ENCODE measurements at places on chromosomes 2 and 18. TPM values are rescaled to one million over a fixed set of nuclear protein-coding genes. Genes with fewer than 3 reads are reported as not detected.

Gene STAT4
- polyA plus RNA-seq: 11.5 TPM

Gene PLEKHB2
- polyA plus RNA-seq: 89.5 TPM

Gene RABL2A
- 45.6 TPM for polyA plus RNA-seq

Gene SLC5A7
- polyA plus RNA-seq: 0.83 TPM

Gene RUFY4
- 0.41 TPM for polyA plus RNA-seq

Gene CNTNAP5
- 0.03 TPM for polyA plus RNA-seq

Gene REG3A
- not detected for polyA plus RNA-seq

Gene CHMP3
- polyA plus RNA-seq: 145 TPM

Gene PARD3B
- 33.1 TPM for polyA plus RNA-seq

DNA sequence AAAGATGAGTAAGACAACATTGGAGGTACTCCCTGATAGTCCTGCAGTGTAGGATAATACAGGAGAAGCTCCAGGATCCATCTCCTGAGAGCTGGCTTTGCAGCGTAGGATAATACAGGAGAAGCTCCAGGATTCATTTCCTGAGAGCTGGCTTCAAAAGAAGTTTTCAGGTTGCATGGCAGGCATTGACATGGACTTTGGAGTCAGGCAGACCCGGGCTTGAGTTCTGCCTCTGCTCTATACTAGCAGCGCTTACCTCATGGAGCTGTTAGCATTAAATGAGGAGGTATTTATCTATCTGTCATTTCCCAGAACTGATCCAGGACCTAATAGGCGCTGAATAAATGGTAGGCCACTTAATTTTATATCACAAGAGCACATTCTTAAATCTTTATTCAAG, 97.8 kb downstream of the FMNL2 start:
- no peak for DNase-seq

DNA sequence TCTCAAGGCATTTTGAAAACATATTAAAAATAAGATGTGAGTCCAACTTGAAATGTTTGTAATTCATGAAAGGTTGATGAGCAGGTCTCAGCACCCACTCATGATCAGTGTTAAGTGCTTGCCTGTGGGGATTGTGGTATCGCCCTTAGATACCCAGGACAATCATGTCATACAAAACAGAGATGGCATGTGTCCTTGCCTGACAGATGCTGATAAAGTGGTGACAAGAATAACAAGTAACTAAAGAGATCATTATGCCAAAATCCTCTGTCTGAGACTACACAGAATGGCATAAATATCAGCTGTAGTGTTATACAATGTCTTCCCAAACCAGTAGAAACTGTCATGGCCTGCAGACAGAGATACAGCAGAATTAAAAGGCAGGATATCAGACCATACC, 930.3 kb downstream of the SUCLG1 start:
- DNase-seq: no peak

DNA sequence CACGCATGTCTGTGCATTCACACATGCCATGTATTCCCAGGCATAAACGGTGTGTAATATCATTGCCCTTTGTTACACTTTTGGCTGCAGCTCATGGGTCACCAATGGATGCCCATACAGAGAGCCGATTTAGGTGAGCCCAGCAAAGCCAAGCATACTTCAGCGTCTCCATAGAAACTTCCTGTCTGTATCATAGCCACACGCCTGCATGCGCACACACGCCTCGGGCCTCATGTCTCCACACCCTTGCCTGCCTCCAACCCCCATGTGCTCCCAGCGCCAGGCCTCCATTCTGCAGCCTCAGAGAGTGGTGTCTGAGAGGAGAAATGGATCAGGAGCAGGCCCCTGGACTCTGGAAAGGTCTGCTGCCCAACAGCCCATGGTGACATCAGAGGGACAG, 33.5 kb upstream of the SELENOI start:
- DNase-seq: no peak

- DNase-seq: no peak
Measured at GRCh38 chr2:131105950-131106801, 1.0 kb downstream of the PLEKHB2 start.

- DNase-seq: no peak
Measured at GRCh38 chr2:40123326-40123725, 328.6 kb downstream of the SLC8A1 start.

- DNase-seq: no peak
Measured at GRCh38 chr2:24929230-24929629, 9.2 kb upstream of the ADCY3 start.

GRCh38 chr2:24635181-24635580, 144.1 kb downstream of the NCOA1 start:
- DNase-seq: no peak

DNA sequence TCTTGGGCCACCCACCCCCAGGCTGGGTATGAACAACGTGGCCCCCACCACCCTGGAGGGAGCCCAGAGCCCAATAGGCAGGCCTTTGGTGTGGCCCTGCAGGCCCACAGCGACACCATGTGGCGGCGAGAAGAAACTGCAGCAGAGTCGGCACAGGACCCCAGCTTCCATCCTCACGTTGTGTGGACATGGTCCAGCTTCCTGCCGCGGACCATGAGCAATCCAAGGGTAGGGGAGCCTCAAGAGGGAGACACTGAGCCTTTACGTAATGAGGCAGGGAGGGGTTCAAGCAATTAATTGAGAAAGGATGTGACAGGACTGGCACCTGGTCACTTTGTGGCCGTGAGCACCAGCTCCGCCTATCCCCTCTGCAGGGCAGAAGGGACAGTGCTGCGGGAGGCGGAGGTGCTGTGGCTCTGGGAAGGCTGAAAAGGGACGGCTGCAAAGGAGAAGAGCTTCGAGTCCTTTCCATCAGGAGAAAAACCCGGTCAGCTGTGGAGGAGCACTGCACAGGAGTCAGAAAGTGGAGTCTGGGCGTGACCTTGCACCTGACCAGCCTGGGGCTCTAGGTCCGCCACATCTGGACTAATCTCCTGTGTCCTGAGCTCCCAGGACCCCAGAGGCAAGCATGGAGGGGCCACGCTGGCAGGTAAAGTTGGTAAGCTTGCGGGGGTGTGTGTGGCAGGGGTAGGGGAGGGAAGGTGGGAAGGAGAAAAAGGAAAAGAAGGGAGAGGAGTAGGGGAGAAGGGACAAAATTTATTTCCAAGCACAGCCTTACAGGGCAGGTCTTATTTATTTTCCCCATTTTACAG, 44.9 kb downstream of the TMEM37 start:
- DNase-seq: peak; percentile 63

GRCh38 chr2:47917276-47917961, 11.1 kb upstream of the FBXO11 start:
- no peak for DNase-seq

DNA sequence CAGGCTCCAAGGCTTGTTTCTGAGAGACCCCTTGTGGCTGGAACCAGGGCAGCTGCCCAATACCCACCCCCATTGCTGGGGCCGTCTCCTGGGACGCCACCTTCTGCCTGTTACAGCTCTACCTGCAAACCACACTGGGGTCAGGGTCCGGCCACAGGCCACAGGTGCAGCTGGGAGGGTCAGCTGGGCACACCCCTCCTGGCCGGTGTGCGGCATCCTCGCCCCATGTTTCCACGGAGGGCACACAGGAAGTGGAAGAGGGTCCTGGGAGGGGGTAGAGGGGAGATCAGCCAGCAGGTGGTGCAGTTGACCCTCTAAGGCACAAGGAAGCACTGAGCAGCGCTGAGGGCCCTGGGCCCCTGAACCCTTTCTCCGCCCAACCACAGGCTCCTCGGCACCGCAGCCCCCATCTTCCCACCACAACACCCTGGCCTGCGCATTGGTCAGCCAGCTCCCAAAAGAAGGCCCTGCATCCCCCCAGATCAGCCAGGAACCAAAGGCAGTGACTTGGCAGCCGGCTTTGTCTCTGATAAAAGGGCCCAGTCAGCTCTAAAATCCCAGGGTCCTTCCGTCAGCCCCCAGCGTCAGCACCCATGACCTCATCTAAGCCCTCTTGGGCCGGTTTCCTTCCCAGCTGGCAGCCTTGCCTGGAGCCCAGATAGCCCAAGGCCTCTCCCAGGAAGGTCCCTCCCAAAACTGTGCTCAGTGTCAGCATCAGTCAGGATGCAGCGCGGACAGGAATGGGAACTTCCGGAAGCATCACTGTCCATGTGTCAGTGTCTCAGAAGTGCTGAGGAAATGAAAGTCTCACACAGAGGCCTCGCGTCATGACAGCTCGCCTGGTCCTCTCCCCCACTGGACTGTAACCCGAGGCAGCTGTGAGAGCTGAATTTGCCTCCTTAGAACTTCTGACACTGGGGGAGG, 1.7 kb downstream of the ERFE start:
- no peak for DNase-seq

GRCh38 chr2:88656690-88657089, 29.4 kb upstream of the EIF2AK3 start:
- no peak for DNase-seq

GRCh38 chr2:230124757-230125431, 56.2 kb upstream of the SLC16A14 start:
- DNase-seq: no peak

DNA sequence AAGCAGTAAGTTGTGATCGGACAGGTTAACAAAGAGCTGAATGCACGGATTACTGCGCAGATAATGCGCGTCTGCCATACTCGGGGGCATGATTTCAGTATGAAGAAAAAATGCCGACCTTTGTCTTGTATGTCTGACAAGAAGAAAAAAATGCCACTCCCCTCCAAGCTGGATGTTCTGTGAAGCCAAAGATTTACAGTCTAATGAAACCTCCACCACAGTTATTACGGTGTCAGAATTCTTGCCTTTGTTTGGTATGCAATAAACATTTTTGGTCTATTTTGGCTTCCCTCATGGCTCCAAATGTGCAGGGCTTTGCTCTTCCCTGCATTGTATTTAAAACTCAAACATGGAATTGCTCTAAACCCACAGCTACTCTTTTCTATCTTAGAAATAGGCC, 72.2 kb upstream of the THUMPD2 start:
- DNase-seq: no peak

DNA sequence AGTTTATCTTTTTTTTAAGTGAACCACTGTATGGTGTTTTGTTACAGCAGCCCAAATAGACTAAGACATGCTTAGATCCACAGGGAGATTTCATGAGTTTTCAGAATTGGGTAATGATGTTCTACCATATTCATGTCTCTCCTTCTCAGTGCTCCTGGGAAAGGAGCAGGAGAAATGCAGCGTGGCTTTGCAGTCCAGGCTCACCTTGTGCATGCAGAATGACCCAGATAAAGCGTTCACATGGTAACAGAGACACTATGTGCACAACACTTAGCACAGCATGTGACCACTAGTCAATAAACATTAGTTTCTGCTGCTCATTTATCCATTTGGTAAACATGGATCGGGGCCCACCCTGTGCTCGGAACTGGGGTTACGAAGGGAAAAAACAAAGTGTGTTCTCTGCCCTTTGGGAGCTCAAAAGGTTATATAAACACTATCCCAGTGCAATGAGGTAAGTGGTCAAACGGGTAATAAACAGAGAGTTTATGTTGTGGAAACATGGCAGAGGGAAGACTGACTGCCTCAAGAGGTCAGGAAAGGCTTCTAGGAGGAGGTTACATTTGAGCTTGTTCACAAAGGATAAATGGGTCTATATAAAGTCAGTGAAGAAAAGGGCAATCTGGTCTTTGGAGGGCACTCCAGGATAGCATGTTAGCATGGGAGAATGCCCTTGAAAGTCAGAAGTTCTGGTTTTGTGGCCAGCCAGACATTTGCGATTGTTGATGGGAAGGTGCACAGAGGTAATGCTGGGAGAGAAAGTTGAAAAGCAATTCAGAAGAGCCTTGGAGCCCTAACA, 299.2 kb downstream of the TDRD15 start:
- no peak for DNase-seq

DNA sequence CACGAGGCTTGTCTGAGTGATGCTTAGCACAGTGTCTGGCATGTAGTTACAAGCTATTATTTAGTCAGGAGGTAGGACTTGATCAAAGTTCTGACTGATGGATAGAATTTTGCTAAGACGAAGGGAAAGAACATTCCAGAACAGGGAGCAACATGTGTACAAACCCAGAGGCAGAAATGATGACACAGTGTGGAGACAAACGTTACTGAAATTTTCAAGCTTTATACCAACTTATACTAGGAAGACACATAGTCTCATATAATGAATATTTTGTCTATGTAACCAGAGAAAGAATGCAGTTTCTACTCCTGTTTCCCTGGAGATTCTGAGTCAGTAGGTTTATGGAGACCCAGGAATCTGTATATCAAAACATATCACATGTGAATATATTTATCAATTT, 123.4 kb downstream of the FAM124B start:
- DNase-seq: no peak

DNA sequence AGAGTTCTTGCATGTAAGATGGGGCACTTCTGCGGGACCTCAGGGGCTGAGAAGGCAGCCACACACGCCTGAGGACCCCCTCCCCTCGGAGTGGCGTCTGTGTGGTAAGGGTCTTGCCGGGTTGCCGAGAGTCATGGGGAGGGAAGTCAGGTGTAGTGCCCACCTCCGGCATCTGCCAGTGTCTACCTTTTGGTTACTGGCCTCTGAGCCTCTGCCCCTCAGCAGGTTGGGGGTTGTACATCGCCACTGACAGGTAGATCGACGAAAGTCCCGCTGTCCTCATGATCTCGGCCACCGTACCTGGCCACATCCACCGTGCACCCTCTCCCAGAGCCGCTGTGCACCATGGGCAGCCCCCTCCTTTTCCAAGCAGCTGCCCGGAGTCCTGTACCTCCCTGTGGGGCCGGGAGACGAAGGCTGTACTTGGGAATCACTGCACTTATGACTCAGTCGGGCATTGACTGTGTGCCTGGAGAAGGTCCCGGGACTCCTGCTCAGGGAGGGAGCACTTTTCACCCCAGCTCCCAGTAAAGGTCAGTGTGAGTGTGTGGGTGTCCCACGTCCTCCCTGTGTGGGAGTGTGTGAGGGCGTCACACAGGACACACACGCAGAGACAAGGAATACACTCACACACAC, 332.4 kb upstream of the MYT1L start:
- no peak for DNase-seq

GRCh38 chr2:188369365-188369764, 77.7 kb downstream of the GULP1 start:
- no peak for DNase-seq
